ENCODE measurements at places on chromosomes 13 and 19.

DNA sequence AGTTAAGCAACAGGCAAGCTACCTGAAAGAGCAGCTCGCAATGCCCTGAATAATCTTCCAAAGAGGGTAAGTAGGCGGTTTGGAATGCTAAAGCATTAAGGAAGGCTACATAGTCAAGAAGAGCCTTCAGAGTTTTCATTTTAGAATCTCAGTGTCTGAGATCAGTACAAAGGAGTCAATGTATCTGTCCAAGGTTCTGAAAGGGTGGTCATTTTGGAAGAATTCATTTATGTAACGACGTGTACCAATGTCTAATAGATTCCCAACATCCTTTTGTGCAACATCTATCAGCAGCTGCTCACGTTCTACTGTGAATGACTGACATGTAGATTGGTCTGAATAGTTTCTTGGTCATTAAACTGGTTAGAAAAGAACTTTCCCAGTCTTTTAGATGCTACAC lies 15.2 kb downstream of the ZNF665 start:
- no peak for DNase-seq

GRCh38 chr13:94712812-94713560 lies 641 bp upstream of the SOX21 start:
- DNase-seq = no peak

- DNase-seq = no peak
Measured at GRCh38 chr19:3780786-3781304, 5.3 kb downstream of the MATK start.

DNA sequence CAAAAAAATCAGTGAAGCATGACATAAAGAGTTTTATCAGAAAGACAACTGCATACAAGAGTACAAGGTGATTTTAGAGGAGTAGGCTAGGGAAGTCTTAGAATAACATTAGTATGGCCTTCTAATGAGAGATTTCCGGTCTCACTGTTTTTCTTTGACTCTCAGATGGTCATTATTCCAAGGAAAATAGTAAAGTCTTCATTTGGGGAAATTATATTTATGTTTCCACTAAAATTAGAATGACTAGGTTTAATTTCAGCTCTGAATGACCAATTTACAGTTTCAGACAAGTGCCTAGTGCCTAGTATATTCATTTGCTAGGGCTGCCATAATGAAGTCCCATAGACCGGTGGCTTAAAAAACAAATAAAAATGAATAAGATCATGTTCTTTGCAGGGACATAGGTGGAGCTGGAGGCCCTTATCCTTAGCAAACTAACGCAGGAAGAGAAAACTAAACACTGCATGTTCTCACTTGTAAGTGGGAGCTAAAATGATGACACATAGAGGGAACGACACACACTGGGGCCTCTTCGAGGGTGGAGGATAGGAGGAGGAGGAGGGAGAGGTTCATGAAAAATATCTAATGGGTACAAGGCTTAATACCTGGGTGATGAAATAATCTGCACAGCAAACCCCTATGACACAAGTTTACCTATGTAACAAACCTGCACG lies 303.1 kb downstream of the PCDH9 start:
- DNase-seq = no peak

Measured in mesothelial cell of epicardium (in vitro differentiated cells).